ENCODE measurements at places on chromosomes 1 and 21.

DNA sequence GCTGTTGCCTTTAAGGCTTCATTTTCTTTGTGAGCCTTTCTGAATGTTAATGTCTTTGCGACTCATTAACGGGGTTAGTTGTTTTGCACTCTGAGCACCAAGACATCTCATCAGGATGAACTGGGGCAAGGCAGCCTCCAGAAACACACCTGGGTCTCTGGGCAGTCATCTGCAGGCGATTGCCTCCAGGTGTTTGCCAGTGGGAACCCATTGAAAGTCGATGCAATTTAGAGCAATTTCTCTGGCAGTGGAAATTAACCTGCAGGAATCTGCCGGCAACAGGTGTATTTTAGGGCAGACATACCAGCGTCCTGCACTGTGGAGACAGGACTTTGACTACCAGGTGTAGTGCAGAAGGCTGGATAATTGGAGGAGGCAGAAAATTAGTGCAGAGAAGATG, 661.0 kb upstream of the PTBP2 start:
- DNase-seq = no peak

DNA sequence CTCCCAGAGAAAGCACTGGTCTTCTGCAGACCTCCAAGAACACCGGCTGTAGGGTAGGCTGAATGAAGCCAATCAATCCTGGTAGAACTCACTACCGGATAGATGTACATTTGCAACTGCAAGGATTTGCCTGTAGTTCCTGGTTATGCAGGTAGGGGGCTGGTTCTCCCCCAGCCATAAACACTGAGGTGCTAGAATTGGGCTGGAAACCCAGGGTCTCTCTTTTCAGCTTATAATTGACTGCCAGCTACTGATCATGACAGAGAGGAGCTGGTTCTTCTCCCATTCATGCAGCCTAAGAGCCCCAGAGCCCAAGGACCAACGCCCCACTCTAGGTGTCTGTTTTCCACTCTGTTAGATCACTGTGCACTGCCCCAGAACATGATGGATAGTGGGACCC, 21.5 kb upstream of the MTARC2 start:
- DNase-seq = no peak

- peak; percentile 90 for DNase-seq
These were observed 1.6 kb downstream of the DRAXIN start for GRCh38 chr1:11693024-11693590.

DNA sequence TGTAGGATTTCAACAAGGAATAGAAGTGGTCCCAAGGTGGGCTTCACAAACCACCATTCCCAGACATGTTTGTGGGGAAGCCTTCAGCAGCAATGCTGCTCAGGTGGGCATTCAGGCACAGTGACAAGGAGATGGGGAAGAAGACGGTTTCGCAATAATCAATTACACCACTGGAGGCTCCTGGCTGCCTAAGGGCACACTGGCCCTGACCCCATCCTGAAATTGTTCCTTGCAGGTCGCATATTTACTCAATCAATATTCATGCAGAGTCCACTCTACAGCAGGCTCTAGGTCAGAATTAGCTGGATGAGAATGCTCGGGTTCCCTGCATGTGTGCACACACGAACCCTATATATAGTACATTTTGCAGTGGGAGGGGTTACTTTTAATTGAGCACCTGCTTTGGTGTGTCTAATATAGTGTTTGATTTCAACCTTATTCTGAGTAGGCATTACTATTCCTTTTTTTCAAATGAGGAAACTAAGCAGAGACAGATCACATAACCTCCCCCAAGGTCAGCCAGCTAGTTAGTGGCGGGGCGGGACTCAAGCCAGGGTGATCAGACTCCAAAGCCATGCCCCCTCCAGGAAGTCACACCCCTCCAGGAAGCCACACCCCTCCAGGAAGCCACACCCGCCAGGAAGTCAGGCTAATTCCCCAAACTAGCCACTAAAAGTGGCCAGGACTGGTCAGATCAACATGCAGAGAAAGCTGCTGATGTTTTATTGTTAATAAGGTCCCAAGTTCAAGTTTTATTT, 106.5 kb downstream of the HLCS start:
- peak; percentile 79 for DNase-seq

- no peak for DNase-seq
These were observed 144.0 kb upstream of the ZRANB2 start for GRCh38 chr1:71224741-71225377.

- DNase-seq = no peak
These were observed 469.0 kb upstream of the USP24 start for GRCh38 chr1:55684131-55684650.

- no peak for DNase-seq
These were observed 45.6 kb downstream of the AZIN2 start for GRCh38 chr1:33126411-33127000.

- DNase-seq = no peak
These were observed 7.9 kb downstream of the DISC1 start for GRCh38 chr1:231634323-231635013.

GRCh38 chr1:82337635-82338034, 536.9 kb downstream of the ADGRL2 start:
- no peak for DNase-seq

- DNase-seq = no peak
These were observed 58.3 kb upstream of the MAP1LC3C start for GRCh38 chr1:242056988-242057744.

- no peak for DNase-seq
These were observed 8.8 kb downstream of the KAZN start for GRCh38 chr1:14607295-14607694.

DNA sequence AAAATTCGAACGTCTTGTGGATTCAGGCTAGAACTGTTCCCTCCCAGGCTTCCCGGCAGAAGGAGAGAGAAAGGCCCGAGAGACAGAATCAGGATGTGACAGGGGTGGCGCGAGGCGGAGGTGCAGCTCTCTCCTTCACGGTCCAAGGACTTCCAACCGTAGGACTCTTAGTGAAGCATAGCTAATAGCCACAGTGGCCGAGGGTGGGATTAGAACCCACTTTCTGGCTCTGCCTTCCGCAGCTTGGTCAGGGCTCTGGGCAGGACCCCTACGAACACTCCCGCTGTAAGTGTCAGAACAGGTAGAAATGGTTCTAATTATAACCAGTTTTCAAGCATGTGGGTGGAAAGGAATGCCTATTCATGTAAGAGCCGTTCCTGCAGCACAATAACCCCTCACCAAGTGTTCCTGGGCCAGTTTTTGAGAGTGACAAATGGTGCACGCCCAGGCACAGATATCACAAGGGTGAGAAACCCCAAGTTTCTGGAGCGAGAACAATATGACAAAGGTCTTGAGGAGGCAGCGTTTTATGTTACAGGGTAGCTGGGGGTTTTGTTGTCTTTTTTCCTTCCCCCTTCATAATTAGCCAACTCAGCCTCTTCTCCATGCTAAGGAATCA, 86.4 kb downstream of the SYF2 start:
- DNase-seq = no peak

DNA sequence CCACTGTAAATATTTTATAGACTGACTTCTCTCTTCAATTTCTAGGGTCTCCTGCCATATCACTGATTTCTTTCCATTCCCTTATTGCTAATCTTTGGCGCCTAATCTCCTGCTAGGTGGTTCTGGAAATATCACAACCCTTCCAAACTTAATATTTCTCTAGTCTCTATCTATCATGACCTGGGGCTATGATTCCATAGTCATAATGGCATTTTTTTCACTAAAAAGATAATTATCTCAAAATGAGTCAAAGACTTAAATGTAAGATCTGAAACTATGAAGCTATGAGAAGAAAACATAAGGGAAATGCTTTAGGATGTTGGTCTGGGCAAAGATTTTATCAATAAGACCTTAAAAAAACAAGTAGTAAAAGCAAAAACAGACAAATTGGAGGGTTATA, 74.2 kb downstream of the LEPR start:
- peak; percentile 20 for DNase-seq

- DNase-seq = no peak
These were observed 60.2 kb upstream of the PBX1 start for GRCh38 chr1:164498792-164499191.

DNA sequence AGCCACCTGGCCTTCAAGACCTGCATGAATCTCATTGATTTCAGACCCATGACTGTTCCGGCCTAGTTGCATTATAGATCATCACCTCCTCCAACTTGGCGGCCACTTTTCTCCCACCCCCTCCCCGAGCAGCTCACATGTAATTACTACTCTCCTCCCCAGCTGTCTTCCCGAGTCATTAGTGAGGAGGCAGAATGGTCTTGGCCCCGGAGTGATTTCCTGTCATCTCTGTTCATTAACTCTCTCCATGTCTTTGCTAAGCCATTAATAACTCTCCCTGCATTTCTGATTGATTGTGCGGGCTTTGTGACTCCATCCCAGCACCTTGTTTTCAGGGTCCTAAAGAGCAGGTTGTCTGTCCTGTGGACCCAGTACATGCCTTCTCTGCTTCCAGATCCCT, 75.6 kb upstream of the CNTN2 start:
- DNase-seq = no peak

GRCh38 chr21:40902299-40902698, 55.3 kb upstream of the DSCAM start:
- no peak for DNase-seq

DNA sequence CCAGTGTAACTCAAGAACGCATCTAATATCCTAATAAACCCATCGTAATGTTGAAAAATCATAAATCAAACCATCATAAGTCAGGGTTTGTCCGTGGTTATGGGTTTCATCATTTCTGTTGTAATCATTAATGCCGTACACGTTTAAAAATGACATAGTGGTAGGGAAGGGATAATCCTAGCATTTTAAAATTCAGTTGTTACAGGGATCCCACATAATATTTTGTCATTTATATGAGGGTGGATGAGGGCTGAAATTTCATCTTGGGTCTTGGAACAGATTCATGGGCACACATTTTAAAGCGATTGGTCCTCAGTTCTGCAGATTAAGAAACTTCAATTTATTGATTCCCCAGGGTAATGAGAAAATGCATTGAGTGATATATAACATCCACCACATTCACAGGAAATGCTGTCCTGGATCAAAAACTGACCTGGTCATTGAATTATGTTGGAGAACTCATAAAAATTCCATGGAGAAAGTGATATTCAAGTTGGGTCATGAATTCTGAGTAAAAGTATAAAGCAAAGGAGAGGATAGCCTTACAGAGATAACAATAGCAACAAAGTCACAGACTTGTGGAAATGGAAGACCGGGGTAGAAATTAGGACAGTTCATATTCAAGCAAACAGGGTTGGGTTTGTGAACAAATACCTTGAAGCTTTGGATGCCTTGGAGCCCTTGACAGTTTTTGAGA, 1527.3 kb upstream of the TPTE start:
- DNase-seq = no peak

GRCh38 chr21:25857308-25858074, 122.7 kb downstream of the GABPA start:
- DNase-seq = no peak

DNA sequence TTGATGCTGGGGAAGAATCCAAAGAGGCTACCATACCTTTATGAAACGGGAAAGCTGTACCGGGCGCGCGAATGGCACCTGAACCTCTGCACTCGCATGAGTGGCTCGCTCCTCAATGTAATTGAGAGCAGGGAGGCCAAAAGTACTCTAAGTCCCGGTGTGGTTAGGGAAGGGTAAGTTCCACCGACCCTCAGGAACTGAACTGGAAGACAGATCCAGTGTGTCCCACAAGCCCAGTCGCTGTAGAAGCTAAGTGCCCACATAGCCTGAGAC, 1.0 kb downstream of the GATAD2B start:
- DNase-seq = no peak

DNA sequence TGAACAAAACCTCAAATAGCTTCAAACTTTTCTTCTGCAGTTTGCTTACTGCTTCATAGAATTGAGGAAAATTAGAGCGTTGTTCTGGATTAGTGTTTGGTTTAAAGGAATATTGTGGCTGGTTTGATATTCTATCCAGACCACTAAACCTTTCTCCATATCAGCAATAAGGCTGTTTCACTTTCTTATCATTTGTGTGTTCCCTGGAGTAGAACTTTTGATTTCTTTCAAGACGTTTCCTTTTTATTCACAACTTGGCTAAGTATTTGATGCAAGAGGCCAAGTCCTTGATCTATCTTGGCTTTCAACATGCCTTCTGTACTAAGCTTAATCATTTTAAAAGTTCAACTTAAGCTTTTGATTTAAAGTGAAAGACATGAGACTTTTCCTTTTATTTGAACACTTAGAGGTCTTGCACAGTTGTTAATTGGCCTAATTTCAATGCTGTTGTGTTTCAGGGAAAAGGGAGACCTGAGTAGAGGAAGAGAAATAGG, 359.1 kb downstream of the S1PR1 start:
- no peak for DNase-seq

DNA sequence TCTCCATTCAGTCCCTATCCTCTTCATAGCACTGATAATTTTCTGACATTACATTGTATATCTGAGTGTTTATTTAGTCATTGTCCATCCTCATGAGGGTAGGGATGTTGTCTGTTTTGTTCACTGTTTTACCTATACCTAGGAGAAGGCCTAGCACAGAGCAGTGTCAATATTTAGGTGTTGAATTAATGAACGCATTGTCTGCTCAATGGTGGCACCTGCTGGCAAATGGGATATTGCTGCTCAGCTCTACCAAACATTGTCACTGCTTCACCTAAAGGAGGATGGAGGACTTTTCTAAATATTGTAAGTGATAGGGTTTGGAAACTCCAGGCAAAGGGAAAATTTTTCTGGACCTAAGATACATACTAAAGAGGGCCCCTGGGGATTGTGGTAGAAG, 243.9 kb downstream of the RRAGC start:
- DNase-seq = no peak

DNA sequence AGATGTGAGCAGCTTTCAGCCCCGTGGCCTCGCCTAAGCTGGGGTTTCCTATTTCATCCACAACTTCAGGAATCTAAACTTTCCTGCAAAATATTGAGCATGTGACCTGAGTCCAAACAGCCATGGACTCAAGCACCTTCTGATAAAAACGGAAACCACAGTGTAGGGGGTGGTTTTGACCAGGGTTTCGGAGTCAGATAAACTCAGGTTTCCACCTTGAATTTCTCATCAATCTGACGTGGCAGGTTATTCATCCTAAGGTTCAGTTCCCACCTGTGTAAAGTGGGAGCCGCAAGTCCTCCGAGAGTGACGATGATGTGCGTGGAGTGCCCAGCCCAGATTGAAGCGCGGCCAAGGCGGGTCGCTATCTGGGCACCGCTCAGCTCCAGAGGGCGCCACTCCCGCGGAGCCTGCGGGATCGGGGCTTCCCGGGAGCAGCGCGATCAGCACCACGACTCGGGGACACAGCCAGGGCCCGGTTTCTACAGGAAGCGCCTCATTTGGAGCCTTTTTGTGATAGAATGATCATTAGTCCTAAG, 871 bp upstream of the ETS2 start:
- DNase-seq = peak; percentile 38

- peak; percentile 57 for DNase-seq
These were observed 26.0 kb downstream of the ROR1 start for GRCh38 chr1:63799820-63800219.

DNA sequence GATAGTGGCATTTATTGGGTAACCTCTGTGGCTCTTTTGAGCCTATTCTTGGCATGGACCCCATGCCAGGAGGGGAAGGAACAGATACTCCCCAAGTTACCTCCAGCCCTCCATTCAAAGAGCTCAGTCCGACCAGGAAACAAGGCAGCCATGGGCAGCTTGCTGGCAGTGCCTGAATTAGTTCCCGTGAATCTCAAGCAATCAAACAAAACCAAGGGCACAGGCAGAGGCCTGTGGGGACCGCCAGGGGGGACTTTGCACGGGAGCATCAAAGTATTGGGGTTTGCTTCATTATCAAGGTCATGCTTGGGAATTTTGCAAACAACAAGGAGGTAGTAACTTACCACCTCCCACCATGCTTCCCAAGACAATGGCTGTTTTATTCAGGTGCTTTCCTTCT, 81.2 kb upstream of the IFFO2 start:
- no peak for DNase-seq

All from EL (cell line).